ENCODE measurements at places on chromosomes 3 and 15.

DNA sequence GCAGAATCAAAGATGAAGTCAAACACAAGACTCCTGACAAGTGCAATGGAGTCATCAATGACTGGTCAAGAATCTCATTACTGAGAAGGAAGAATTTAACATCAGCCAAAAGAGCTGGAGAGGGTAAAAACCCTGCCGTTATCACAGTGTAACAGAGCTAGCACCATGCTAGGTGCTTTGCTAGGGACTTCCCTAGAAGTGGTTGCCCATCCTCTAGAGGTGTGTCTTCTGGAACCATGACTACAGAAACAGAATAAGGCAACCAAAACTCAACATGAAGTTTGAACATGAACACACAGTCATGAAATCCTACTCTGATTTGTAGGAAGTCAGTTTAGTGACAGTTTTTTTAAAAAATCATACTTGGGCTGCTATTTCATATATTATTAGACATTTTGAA is 9.5 kb downstream of the ACAD11 start:
- H3K27me3 ChIP-seq = no peaks in the 10 kb centered on the region
- DNase-seq = no peak
- peaks cover 1% of the 10 kb centered on the region for H3K4me1 ChIP-seq
- no peaks in the 10 kb centered on the region for H3K36me3 ChIP-seq
- no peak overlapping the region for H3K4me3 ChIP-seq

DNA sequence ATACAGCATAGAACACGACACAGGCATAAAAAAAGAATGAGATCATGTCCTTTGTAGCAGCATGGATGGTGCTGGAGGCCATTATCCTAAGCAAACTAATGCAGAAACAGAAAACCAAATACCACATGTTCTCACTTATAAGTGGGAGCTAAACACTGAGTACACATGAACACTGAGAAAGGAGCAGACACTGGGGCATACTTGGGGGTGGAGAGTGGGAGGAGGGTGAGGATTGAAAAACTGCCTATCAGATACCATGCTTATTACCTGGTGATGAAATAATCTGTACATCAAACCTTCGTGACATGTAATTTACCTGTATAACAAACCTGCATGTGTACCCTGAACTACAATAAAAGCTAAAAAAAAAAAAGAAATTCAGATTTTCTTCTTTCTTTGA is 100.4 kb downstream of the PPM1L start:
- DNase-seq = no peak
- H3K27ac ChIP-seq = no peak overlapping the region
- no peaks in the 10 kb centered on the region for H3K4me1 ChIP-seq
- no peaks in the 10 kb centered on the region for H3K27me3 ChIP-seq

DNA sequence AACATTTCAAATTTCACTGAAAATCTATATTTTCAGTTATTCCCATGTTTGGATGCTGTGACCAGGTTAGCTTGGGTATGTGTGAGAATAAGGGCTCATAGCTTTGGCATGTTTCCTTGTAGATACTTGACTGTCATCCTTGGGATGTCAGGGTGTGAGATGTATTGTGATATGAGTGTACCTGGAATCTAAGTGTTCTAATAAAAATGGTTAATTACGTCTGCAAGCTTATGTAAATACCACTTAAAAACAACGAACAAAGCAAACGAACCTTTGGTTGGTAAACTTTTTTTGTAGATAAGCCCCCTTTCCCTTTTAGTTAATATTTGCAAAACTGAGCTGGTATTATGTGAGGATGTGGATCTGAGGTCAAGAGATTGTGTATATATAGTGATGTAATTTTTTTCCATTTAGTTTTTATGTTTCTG is 63.5 kb downstream of the FNDC3B start:
- peaks cover 45% of the 10 kb centered on the region for H3K4me1 ChIP-seq
- DNase-seq = no peak
- peaks cover 19% of the 10 kb centered on the region for H3K36me3 ChIP-seq
- no peaks in the 10 kb centered on the region for H3K27me3 ChIP-seq
- peak overlapping the region; percentile 84 for H3K27ac ChIP-seq

DNA sequence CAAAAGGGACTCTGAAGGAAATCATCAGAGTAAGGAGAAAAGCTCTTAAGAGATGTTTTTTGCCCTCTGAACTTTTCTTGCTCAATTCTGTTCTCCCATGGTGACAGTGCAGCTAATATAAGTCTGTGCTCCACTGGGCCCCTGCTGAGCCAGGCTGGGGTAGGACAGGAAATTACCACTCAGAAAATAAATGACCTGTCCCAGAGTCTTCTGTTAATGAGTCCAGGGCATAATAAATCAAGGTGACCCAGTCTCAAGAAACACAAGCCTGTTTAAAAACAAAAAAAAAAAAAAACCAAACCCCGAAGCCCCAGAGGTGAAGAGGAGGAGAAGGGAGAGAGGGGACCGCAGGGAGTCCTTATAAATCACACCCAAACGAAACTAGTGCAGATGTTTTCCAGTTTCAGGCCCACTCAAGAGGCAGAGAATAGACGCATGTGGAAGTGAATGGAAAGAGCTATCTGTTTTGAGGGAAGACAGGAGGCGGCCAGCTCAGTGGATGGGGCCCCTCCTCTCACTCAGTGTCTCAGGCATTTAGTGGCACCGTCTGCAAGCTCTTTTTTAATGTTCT is 59.8 kb upstream of the BOC start:
- H3K4me3 ChIP-seq = no peak overlapping the region
- no peak overlapping the region for H3K27ac ChIP-seq
- H3K27me3 ChIP-seq = peaks cover 21% of the 10 kb centered on the region
- H3K36me3 ChIP-seq = no peaks in the 10 kb centered on the region
- DNase-seq = no peak
- no peaks in the 10 kb centered on the region for H3K4me1 ChIP-seq

DNA sequence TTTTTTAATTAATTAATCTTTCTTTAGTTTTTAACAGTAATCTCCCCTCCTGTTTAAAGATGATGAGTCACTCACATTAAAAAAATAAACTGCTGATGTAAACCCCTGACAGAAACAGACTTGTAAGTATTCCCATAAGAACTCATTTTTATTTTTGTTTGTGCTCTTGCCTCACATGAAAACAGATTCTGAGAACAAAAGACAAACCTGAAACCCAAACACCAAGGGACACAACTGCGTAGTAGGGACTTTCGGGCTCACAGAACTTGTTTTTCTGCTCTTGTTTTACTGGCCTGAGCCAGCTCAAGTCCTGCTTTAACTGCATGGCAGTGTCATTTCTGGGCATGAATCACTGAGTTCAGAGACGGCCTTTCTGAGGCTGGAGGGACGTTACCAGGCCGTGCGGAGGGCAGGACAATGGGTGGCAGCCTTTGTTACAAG is 600.8 kb downstream of the FOXP1 start:
- H3K27me3 ChIP-seq = no peaks in the 10 kb centered on the region
- peak overlapping the region; percentile 70 for H3K27ac ChIP-seq
- H3K36me3 ChIP-seq = peaks cover 56% of the 10 kb centered on the region
- DNase-seq = no peak
- peaks cover 46% of the 10 kb centered on the region for H3K4me1 ChIP-seq

GRCh38 chr3:195760345-195761122 is 39.8 kb downstream of the MUC20 start:
- no peak for DNase-seq
- peaks cover 13% of the 10 kb centered on the region for H3K4me1 ChIP-seq
- H3K27ac ChIP-seq = no peak overlapping the region
- H3K36me3 ChIP-seq = peaks cover 3% of the 10 kb centered on the region

DNA sequence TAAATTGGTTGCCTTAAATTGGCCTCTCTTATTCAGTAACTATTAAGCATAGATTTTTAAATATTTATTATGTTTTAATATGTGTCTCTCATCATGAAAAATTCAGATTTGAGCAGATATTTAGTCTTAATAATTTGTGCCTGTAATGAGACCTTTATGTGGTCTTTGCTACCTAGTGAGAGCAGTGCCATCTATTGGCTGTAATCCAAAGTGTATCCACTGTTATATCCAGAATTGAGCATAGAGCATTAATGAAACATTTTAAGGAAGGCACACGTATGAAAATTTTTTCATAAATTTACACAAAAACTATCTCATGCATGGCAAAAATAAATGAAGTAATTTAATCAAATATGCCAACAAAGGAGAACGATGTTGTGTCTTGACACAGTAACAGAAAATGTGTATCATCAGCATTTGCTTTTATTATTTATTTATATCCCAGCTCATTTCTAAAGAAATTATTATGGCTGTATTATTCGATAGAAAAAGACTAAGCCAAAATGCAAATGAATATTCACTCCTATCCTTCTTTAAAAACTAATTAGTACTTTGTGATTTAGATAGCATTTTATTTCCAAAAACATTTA is 203.5 kb downstream of the RSRC1 start:
- no peaks in the 10 kb centered on the region for H3K36me3 ChIP-seq
- no peak overlapping the region for H3K4me3 ChIP-seq

Measured in effector memory CD8-positive, alpha-beta T cell (primary cell).